ENCODE measurements at places on chromosomes 16 and 17.
A peak's percentile ranks its signal among the peaks of the same experiment; 100 is the strongest.

DNA sequence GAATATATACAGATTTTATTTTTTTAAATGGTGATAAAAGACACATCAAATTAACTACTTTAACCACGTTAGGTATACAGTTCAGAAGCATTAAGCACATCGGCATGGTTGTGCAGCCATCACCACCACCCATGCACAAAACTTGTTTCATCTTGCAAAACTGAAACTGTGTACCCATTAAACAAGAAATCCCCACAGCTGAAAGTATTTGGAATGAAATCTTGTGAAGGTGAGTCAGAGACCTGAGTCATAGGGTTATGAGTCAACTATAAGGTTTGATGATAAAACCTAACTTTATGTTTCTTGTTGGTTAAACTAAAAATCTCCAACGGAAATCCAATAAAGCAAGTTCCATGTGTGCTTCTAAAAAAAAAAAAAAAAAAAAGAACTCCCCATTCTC is 561.6 kb upstream of the PSMD7 start:
- no peak for DNase-seq

DNA sequence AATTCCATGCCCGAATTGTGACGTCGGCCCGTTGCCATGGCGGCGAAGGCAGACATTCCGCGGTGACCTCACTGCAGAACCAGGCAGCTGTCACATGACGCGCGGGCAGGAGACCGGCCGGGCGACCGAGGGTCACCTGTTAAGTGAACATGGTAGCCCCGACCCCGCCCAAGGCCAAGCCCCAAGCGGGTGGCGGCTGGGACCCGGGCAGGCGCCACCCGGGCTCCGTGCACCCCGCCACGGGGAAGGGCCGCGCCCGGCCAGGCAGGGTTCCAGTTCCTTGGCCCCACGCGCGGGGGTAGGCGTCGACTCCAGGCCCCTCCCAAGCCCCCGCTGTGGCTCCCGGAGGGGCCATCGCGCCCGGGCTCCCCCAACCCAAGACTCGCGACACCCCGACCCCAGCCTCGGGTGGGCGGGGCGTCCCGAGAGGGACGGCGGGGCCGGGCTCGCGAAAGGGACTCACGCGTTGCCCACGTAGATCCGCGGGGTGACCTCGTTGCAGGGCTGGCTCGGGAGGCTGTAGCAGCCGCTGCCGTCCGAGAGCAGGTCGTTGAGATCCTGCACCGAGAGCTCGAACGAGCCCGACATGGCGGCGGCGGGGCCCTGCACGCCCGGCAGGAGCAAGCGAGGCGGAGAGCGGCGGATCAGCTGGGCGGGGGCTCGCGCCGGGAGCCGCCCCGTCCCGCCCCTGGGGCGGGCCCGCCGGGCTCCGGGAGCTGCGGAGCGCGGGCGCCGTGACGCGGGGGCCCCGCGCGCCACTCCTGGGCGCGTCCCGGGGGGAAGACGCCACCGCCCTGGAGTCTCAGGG is at the start of gene DUSP3:
TSS of gene DUSP3 (minus strand) at position 641 of the 808 bp plus-strand sequence. CDS start at position 588, 53 bp downstream.
- peak; percentile 98 for DNase-seq

DNA sequence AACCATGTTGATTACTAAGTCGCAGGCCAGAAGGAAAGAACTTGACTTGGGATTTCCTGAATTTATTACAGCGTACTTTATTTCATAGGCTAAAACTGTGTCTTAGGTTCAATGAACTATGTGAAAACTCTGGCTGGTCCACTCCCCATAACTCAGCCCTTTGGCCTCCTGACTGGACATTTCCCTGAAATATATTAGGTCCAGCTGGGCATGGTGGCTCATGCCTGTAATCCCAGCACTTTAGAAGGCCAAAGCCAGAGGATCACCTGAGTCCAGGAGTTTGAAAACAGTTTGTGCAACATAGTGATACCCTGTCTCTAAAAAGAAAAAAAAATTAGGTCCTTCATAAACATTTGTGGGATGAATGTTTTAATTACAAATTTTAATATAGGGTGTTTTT is 97.0 kb downstream of the CYLD start:
- DNase-seq, result no peak

DNA sequence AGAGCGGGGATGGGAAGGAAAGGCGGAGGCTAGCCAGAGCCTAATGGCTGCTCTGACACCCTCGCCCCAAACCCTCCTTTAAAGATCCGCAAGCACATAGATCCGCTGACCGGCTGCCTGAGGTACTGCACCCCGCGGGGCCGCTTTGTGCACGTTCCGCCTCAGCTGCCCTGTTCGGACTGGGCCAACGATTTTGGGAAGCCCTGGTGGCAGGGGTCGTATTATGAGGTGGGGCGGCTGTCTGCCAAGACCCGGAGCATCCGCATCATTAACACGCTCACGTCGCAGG is 663 bp downstream of the CYB5D1 start:
- DNase-seq, result peak; percentile 82

- no peak for DNase-seq
These were observed 2.1 kb downstream of the SYT17 start for GRCh38 chr16:19170043-19170655.
